CD4-positive, alpha-beta T cell treated with Interleukin-6 at 100 ng/mL for 8 hours (primary cell): ENCODE measurements at places on chromosomes 7 and 10.

- DNase-seq, result no peak
These were observed 73.9 kb upstream of the CABCOCO1 start for GRCh38 chr10:61588770-61589211.

GRCh38 chr10:62025134-62025794, 123.8 kb downstream of the ARID5B start:
- DNase-seq, result no peak

DNA sequence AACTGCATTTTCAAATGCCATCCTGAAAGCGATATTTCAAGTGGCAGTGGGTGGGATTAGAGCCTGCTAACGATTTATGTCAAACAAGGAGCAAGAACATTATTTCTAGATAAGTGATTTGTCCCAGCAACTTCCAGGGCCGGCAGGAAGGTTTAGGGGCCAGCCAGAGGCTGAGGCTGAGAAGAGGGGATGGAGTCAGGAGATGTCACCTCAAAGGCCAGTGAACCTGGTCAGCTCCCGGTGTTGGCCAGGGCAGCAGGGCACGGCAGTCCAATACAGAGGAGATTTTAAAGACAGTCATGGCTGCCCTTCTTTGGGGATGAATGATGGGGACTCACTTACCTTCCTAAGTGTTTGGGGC, 105.7 kb upstream of the PPIF start:
- no peak for DNase-seq

DNA sequence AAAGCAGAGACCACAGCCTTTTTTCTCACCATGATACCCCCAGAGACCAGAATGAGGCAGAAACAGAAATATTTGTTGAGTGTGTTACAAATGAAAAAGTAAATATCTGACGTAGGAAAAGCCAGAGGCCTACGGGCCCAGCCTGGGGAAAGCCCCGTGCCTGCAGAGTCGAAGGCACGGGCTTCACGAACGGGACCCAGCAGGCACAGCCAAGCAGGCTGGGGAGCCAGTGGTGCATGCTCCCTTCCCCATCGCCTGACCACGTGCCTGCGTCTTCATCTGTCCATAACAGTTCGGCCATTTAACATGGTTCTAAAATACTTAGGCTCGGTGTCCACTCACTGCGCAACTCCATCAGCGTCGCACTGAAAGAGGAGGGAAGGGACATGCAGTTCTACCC, 50.8 kb downstream of the SLIT1 start:
- no peak for DNase-seq

GRCh38 chr7:91201442-91202113, 62.7 kb upstream of the FZD1 start:
- DNase-seq, result no peak

DNA sequence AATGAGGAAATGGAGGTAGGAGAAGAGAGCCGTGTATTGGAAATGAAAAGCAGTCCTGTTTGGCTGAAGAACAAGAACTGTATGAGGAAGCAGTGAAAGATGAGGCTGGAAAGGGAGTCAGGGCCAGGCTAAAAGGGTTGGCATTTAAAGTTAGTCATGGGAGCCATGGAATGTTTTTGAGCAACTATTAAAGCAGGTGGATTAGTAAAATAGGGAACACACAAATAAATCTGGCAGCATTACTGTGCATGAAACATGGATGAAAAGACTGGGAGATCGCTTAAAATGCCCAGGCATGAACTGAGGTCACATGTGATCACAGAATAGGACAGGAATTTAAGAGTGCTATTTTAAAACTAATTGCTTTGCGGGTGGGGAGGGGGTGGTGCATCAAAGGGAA, 1.4 kb upstream of the IFRD1 start:
- no peak for DNase-seq

- DNase-seq, result no peak
These were observed 14.8 kb upstream of the LAMB1 start for GRCh38 chr7:108017776-108018151.

GRCh38 chr10:89235073-89235798, 16.3 kb downstream of the LIPA start:
- no peak for DNase-seq

GRCh38 chr7:106339513-106340246, 54.9 kb upstream of the NAMPT start:
- DNase-seq, result no peak

GRCh38 chr7:149458235-149458634, 2.6 kb downstream of the ZNF777 start:
- no peak for DNase-seq

GRCh38 chr7:156073366-156074052, 261.2 kb upstream of the SHH start:
- DNase-seq, result no peak

GRCh38 chr10:14625765-14626525, 148.8 kb downstream of the FAM107B start:
- no peak for DNase-seq

DNA sequence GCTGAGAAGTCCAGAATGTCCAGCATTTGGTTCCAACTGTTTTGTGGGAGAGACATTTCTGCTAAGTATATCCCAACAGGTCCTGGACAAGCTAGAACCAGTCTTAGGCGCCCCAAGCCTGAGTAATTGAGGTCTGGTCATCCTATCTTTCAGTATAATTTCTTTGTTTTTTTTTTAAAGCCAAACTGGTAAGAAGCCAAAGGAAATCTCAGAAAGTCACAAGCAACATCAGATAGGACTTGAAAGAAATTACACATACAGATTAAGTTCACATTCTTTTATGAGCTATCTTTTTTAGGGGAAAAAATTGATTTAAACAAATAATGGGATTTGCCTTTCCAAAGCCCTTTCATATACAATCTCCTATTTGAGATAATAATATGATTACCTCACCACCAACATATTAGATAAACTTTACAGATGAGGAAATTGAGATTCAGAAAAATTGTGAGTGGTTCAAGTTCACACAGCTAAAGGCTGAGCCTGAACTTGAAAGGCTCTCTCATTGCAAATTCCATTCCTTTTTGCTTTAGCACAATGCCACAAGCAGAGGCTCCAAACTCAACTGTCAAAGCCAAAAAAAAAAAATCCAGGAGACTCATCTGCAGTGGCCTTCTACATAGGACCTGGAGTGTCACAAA, 15.0 kb downstream of the PDLIM1 start:
- DNase-seq, result no peak

DNA sequence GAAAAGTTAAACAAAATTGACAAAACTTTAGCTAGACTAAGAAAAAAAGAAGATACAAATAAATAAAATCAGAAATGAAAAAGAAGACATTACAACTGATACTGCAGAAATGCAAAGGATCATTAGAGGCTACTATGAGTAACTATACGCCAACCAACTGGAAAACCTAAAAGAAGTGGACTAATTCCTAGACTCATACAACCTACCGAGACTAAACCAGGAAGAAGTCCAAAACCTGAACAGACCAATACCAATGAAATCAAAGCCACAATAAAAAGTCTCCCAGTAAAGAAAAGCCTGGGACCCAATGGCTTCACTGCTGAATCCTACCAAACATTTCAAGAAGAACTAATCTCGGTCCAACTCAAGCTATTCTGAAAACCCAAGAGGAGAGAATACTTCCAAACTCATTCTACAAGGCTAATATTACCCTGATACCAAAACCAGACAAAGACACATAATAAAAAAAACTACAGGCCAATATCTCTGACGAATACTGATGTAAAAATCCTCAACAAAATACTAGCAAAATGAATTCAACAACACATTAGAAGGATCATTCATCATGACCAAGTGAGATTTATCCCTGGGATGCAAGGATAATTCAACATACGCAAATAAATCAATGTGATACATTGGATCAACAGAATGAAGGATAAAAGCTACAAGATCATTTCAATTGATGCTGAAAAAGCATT, 20.3 kb downstream of the ELAPOR2 start:
- no peak for DNase-seq

DNA sequence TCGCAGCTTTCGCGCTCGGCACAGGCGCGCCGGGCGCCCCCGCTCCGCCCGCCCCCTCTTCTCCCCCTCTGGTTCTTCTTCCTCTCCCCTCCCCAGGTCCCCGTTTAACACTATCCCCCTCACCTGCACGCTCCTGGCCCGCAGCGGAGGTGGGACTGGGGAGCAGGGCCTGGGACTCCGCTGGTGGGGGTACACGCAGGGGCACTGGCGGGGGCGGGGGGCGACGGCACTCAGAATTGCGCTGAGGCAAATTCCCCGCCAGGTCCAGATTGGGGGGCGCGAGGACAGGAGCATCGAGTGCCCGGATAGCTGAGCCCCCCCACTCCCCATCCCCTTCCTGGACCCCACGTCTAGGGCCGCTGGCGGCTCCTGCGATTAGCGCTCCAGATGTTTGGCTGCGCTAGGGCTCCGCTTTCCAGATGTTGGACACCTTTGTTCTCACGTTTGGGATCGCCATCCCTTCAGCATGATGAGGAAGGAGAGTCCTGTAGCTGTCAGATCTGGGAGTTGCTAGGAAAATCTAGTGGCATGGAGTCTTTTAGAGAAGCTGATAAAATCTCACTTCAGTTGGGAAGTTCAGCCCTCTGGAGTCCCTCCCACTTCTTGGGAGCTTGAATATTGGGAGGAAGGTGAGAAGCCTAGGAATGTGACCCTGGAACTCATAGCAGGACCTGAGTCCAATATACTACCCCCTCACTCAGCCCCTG, 31.4 kb upstream of the PAX2 start:
- DNase-seq, result no peak

DNA sequence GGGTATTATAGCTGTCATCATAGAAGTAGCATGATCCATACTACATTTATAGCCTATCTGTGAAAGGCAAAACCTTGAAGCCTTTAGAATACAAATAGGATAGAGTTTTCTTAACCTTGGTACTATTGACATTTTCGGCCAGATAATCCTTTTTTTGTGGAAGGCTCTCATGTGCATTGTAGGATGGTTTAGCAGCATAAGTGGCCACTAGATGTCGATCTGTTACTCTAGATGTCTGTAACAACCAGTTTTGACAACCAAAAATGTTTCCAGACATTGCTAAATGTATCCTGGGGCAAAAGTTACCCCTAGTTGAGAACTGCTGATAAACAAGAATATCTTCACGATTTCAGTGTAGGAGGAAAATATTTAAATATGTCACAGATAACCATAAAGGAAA, 319.4 kb upstream of the GALNT17 start:
- DNase-seq, result no peak

DNA sequence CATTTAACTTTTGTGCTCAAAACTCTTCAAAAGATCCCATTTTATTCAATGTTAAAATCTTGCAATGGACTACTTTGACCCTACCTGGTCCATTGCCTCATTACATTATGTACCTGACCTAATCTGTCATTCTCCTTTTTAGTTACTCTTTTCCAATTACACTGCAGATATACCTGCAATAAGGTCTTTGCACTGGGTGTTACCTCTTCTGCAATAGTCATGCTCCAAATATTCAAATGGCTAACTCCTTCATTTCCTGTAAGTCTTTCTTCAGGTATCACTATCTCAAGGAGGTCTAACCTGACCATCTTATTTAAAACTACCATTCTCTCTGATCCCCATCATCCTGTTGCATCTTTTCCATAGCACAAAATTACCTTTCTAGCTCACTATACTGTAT, 22.3 kb downstream of the SLC13A1 start:
- no peak for DNase-seq

- no peak for DNase-seq
These were observed 765 bp downstream of the WBP1L start for GRCh38 chr10:102744374-102745051.

DNA sequence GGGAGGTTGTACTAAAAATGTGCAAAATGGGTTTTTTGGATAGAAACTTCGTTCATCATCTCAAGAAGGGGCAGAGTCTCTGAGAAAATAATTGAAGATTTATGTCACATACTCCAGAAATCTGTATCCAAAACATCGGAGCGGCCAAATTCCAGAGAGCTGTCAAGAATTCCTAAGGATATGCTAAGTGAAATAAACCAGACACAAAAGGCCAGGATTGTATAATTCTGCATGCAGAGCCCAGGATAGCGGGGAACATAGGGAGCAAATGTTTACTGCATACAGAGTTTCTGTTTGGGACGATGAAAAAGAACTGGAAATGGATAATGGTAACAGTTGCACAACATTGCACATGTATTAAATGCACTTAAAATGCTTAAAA, 224.2 kb upstream of the AUTS2 start:
- no peak for DNase-seq

DNA sequence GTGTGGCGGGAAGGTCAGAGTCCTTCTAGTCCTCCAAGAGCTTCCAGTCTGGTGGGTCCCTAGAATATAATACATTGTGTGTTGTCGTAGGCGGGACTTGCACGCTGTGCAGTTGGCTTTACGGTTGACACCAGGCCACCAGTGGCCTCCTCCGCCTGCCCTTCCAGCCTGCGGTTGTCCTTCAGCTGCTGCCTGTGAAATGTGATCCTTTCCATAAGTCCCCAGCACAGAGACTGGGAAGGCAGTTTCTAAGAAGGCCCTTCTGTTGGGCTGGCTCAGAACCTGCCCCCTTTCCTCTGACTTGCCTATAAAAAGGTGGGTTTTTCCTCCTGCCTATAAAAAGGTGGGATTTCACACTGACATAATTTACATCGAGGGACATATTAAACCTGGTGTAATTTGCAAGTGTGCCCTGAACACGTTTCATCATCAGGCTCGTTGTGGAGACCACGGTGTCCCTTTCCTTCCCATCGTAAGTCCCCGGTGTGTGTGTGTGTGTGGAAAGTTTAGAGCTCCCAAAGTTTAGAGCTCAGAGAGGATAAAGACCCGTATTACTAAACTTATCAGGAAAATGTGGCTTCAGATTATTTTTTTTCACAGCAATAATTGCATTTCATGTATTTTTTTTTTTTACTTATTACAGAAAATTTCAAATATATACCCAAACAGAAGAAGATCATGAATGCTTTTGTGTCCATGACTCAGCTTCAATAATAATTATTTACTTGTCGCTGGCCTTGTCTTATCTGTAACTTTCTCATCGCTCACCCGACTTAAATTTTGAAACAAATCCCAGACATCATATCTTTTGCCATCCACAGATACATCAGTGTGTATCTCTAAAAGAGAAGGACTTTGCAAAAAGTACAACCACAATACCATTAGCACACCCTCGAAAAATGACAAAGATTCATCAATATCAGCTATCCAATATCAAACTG, 45.1 kb downstream of the CUX1 start:
- no peak for DNase-seq

GRCh38 chr10:111885046-111885445, 298.5 kb downstream of the GPAM start:
- DNase-seq, result no peak

GRCh38 chr7:151007469-151007898, 16.7 kb downstream of the NOS3 start:
- DNase-seq, result no peak

DNA sequence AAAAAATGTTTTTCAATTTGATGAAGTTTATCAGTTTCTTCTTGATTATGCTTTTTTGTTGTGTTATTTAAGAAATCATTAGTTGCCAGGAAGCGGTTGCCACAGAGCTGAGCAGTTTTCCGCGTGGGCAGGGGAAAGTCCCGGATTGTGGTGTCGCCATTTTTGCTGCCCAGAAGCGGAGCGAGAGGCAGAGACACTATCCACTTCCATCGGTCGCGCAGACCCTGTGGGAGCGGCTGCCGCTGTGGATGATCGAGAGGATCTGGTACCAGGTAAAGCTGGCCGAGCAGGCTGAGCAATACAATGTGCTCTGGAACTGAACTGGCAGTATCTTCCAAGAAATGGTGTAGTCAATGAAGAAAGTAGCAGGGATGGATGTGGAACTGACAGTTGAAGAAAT, 119.8 kb downstream of the ZNF736 start:
- DNase-seq, result no peak
